HFF-Myc (cell line): ENCODE measurements at places on chromosomes 5 and 9.

DNA sequence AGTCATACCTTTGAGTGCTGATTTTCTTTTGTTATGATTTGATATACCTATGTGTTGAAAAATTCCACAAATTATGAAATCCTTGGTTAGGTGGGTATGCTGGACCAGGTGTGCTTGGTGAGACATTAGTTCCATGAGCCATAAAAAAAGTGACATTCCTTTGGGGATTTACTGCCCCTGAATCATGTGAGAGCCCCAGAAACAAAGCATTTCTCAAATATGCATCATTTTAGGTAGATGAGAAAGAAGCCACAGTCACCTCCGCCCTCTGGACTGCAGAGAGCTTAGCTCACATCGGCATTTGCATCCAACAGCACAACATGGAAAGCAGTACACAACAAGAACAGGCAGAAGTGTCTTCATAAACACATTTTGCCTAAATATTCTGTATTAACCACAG is 55.3 kb downstream of the DAP start:
- no peak for DNase-seq

- DNase-seq = no peak
Observed at GRCh38 chr5:181127907-181128626, 2.9 kb downstream of the OR2V1 start.

DNA sequence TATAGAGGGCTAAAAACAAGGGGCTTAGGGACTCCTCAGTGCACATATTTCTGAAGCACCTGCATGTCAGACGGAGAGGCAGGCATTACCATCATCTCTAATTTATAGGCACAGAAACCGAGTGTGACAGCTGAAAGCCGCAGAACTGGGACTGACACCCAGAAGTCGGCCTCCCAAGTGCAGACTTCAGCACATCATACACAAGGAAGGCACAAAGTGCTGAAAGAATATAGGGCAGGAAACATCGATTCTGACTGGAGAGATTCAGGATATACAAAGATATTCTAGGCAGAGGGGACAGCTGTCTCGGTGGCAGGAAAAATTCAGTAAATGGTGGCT is 11.2 kb downstream of the MRPS27 start:
- no peak for DNase-seq

GRCh38 chr9:82880336-82881050 is 182.4 kb downstream of the RASEF start:
- no peak for DNase-seq

- DNase-seq = no peak
Observed at GRCh38 chr9:71108937-71109336, 12.5 kb downstream of the TRPM3 start.

DNA sequence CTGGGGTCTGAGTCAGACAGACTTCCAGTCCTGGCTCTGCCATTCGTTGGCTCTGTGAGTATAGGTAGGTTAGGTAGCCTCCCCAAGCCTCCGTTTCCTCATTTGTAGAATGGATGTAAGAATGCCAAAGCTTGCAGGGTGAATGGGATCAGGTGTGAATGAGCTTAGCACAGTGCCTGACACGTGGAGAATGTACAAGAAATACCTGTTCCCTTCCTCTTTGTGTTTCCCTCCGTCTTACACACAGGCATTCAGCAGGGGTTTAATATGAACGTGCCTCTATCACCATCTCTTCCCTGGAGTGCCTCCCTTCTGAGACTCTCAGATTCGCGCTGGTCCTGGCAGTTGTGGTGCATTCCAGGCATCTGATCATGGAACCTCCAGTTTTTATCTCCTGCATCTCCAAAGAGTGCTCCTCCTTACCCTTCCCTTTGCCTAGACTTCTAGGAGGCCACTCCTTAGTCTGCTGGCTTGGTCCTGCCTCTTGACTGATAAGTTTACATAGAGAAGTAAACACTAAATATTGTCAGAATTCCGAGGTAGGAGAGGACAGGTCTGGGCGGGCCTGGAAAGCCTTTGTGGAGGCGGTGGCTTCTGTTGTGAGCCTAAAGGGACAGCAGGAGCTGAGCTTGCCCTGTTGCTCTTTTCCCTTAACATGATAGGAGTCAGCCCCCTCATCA is 199.4 kb downstream of the AOPEP start:
- no peak for DNase-seq

DNA sequence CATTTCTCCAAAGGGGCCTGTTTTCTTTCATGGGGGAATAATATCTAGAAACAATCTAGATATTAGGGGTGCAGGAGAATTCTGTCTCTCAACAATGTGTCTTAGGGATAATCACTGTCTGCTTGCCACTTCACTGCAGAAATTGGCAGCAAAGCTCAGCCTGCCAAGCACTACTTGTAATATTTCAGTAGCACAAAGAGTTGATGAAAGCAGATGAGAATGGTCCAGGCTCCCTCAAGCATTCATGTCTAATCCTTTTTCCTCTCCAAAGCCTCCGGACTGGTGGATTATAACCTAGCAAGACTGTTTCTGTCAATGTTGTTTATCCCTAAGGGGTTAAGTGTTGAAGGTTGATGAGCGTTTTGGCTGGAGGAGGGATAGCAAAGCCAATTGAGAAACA is 13.3 kb upstream of the MPDZ start:
- no peak for DNase-seq

- no peak for DNase-seq
Observed at GRCh38 chr5:178423431-178423830, 166.8 kb downstream of the COL23A1 start.

DNA sequence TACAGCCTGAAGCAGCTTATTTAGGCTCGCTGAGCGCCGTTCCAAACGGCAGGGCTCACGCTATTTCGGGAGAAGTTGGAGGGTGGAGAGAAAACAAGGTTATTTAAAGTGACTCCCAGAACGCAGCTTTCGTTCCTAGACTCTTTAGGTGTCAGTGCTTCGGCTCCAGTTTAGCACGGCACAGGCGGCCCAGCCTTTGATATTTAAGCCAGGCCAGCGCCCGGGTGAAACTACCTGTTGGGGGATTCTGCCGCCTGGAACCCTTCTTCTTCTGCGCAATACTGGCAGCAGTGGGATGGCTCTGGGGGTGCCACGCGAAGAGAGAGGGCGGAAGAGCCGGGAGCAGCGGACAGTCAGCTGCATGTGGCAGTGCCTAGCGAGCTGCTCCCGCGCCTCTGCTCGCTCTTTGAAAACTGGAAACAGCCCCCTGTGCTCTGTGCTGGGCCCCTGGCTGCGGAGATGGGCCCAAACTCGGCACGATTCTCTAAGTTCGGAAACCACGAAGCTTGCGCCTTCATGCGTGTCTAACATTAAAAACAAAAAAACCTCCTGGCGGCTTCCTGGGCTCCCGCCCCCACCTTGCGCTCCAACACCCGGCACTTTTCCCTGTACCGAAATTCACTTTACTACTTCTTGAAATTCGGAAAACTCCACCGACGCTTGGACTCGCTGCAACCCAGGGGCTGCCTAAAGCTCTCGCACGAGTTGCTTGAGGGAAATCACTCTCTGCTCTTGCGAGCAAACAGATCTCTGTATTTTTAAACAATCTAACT is 34.6 kb upstream of the NFIB start:
- DNase-seq = no peak

DNA sequence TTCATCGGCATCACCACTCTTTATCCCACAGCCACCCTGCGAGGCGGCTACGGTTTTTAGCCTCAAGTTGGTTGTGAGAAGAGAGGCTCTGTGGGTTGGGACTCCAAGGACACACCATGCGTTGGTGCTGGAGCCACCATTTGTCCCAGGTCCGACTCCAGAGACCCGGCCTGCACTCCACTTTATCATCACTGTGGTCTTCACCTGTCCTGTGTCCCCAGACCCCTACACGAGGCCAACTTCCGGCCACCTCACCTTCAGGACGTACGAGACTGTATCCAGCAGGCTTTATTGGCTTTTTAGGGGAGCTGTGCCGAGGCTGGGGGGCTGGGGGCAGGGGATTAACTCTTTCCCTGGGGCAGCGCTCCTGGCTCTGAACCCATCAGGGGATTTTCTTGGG is 55.0 kb downstream of the GTF3C4 start:
- no peak for DNase-seq
